NCI-H1436 (cell line): ENCODE measurements at places on chromosomes 5 and 9.

- no peak for DNase-seq
Measured at GRCh38 chr9:17635115-17635890, 56.4 kb downstream of the SH3GL2 start.

DNA sequence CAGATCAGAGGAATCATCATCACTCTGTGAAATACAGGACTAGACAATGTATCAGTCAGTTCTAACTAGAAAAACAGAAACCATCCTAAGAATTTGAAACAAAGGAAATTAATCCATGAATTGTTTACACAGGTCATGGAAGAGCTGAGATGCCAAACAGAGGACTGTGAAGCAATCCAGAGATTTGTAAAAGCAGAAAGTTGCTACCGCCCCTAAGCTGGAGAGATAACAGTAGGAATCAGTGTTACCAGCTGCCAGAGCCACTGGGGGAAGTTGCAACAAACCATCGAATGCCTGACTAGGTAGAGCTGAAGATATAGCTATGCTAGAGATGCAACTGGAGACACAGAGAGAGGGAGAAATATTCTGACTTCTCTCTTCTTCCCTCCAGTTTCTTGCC lies 10.4 kb upstream of the MIER3 start:
- no peak for DNase-seq

GRCh38 chr9:35353731-35354365 lies 136.1 kb upstream of the RUSC2 start:
- no peak for DNase-seq

DNA sequence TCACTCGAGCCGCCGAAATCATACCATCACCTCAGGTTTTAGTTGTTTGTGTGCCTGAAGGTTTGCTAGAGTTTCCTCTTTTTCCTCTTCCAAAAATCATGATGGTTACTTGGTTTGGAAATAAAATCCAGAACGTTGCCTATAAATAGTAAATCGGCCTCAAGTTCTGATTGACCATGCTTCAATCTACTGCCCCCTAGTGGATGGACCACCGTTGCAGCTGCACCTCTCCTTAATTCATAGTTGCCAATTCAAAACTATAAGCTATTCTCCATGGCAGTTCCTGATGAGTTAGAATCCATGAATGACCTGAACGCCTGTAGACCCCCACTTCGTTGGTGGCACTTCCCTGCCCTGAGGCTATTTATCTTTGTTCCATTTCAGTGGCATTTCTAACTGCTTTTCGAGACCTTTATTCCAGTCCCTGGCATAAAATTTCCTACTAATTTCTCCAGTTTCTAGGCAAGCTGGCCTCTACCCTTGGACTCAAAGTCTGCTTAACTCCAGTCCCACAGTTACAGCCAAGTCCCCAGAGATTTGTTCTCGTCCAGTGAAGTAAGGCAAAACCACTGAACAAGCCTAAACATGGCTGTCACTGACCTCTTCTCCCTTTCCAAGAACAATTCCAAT lies 422.6 kb downstream of the EFNA5 start:
- DNase-seq: no peak

- DNase-seq: no peak
Measured at GRCh38 chr5:38367410-38367809, 109.1 kb downstream of the EGFLAM start.
